ENCODE measurements at places on chromosomes 12 and 14.

DNA sequence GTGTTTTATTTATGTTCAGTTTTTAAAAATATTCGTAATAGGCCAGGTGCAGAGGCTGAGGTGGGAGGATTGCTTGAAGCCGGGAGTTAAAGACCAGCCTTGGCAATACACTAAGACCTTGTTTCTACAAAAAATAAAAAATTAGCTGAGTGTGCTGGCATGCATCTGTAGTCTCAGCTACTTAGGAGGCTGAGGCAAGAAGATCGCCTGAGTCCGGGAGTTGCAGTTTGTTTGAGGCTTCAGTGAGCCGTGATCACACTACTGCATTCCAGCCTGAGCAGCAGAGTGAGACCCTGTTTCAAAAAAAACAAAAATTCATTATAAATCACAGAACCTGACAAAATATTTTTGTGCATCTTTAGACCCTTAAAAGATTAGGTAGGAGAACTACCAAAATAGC, 240.1 kb upstream of the ARHGAP5 start:
- DNase-seq: no peak

GRCh38 chr12:49808686-49809380, 19.4 kb downstream of the NCKAP5L start:
- no peak for DNase-seq

GRCh38 chr14:53001787-53002378, 51.0 kb upstream of the FERMT2 start:
- no peak for DNase-seq

DNA sequence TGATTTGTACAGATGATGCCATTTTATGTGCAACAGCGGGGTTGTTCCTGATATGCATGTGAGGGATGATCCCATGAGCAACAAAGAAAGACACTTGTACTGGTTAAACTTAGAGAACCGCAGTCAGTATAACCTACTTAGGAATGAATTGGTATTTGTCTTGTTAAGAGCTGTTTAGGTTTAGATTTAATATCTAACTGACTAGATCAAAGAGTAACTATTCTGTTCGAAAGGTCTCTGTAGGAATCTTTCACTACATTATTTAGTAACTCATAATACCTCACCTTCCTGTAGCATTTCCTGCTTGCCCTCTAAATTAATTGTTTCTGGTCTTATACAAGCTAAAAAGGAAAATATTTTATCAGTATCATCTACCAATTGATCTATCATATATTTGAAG, 350.4 kb downstream of the TRHDE start:
- no peak for DNase-seq

DNA sequence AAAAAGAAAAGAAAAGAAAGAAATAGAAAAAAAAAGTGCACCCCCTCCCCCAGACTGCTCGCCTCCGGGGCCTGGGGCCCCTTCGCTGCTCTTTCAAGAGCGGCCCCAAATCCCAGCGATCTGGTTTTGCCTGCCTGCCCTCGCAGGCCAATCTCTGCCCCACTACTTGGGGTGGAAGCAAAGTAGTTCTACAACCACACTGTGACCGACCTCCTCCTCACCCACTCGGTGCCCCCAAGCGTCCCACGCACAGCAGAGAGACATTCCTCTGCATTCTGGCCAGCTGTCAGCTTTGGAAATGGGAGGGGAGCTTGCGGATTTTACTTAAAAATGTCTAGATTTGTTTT, 2.4 kb upstream of the TBX3 start:
- DNase-seq: no peak

DNA sequence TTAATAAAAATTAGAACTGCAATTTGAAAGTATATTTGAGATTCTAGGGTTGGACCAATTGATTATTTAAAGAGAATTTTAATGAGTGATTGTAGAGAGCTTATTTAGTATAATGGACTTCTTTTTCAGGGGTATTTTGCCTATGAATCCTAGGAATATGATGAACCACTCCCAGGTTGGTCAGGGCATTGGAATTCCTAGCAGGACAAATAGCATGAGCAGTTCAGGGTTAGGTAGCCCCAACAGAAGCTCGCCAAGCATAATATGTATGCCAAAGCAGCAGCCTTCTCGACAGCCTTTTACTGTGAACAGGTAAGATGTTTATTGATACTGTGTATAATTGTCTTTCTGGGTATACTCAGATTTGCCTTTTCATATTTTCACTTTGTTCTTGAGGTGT, 35.9 kb upstream of the KCNMB4 start:
- DNase-seq: no peak

DNA sequence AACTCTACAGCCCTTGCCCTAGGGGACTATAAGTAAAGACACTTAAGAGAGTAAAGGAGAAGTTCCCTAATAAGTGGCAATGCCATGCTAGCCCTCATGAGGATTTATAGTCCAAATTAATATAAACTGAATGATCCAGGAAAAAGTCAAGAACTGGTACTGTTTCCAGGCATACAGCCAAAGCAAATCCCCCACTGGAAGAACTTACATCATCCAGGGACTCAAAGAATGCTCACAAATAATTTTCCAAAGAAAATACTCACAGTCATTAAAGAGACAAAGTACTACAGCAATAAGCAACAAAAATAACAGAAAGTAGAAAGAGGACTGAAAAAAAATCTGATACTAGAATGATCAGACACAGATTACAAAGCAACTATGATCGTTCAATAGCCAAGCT, 79.7 kb upstream of the RAP1B start:
- no peak for DNase-seq

DNA sequence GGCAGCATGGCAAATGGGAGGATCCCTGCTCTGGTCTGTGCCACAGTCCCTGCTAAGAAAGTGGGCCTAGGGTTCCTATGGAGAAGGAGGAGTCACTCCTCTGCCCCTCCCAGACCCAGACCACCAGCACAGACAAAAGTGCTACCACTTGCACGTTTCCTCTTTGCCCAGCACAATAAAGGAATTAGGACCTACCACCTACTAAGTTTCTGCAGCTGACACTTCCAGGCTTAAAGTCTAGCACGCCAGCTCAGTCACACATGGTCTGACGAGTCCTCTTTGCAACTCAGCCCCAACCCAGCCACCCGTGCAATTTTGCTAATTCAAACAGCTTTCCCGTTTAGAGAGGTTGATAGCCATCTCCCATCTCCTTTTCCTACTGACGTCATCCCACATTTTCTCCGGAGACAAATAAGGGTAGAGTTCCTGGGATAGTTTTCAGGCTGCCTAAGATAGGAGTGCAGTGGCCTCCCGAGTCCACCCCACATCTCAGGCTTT, 66.2 kb upstream of the PTGR2 start:
- no peak for DNase-seq

DNA sequence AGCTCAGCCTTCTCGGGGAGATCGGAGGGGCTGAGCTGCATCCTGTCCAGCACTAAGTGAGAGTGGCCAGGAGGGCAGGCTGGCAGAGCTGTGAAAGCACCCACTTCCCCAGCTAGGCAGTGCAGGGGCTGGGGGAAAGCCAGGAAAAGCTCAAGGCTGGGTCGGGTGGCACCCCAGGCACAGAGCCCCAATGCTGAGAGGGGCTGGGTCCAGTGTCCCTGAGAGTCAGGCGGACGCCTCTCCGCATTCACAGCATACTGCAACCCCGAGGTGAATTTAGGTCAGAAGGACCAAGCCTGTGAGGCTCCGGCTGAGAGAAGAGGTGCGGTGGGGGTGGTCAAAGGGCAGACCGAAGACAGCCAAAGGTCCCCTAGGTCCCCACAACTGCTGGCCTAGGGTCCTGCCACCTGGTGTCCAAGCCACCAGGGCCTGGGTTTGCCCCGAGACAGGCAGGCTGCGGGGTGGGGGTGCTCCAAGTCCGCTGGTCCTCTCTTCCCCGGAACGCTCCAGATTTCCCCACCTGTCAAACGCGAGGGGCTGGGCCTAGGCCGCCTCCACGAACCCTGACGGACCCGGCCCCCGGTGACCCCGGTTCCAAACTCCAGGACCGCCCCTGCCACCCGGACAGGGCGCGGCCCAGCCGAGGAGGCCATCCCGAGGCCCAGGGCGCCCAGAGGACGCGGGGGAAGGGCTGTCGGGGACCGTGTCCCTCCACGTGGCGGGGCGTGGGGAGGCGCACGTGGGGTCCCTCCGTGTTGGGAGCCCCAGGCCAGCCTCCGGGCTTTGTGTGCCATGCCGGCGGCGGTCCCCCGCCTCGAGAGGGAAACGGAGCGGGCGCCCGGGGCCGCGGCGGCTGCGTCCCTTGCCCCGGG, 527 bp downstream of the CAMKK2 start:
- DNase-seq: no peak
